Activated naive CD8-positive, alpha-beta T cell treated with anti-CD3 and anti-CD28 coated beads, Interleukin-2, amount 10 ng/mL, durations not matched to agents 7 days and 5 days (primary cell): ENCODE measurements at places on chromosomes 16 and 17.

GRCh38 chr16:1691956-1692355 lies 13.9 kb downstream of the JPT2 start:
- no peak for DNase-seq

GRCh38 chr17:32226886-32227285 lies 38.7 kb upstream of the RHBDL3 start:
- no peak for DNase-seq

DNA sequence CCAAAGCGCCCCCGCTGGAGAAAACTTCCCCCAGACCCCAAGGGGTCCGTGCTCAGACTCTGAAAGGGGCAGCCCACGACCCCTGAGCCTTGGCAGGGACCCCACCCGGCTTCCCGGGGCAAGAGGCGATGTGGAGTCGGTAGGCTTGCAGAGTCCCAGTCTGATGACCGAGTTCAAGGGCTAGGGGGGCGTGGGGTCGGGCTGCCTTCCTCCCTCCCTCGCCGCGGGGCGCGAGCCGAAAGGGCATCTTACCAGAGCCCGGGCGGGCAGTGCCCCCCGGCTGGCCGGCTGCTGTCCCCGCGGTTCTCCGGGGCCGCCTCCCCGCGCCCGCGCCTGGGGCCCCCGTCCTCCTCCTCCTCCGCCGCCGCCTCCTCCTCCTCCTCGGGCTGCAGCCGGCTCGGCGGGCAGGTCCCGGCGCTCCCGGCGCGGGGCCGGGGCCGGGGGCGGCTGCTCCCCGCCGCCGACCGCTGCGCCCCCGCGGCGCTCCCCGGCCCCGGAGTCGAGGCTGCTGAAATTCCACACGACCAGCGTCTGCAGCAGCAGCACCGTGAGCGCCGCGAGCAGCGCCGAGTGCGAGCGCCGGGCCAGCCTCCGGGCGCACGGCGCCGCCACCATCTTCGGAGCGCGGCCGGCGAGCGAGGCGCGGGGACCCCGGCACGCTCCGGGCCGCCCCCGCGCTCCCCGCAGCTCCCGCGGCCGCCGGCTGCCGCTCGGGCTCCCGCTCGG lies 415 bp downstream of the XYLT1 start:
- peak; percentile 65 for DNase-seq

- no peak for DNase-seq
These were observed 73.8 kb downstream of the XYLT1 start for GRCh38 chr16:17396762-17397498.

- no peak for DNase-seq
These were observed 245.7 kb downstream of the FOXL1 start for GRCh38 chr16:86823888-86824671.
